ENCODE measurements at places on chromosomes 6 and 20.

GRCh38 chr6:165652766-165653165 lies 10.3 kb downstream of the PDE10A start:
- DNase-seq = no peak

DNA sequence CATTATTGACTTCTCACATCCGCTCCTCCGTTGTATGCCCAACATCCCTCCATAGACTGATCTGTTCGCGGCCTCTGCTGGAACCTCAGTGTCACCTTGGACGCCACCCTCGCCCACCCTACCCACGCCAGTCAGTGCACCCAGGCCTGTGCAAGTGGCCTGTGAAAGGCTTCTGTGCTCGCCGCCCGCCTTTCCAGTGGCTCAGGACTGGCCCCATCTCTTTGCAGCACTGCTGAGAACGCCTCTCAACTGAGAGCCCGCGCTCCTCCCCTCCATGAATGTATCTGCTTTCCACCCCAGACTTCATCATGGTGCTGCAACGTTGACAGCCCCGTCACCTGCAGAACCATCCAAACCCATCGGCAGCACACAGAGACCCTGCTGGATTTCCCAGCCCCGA lies 227.3 kb upstream of the QKI start:
- no peak for DNase-seq

GRCh38 chr6:169082817-169083507 lies 170.7 kb downstream of the THBS2 start:
- DNase-seq = no peak

DNA sequence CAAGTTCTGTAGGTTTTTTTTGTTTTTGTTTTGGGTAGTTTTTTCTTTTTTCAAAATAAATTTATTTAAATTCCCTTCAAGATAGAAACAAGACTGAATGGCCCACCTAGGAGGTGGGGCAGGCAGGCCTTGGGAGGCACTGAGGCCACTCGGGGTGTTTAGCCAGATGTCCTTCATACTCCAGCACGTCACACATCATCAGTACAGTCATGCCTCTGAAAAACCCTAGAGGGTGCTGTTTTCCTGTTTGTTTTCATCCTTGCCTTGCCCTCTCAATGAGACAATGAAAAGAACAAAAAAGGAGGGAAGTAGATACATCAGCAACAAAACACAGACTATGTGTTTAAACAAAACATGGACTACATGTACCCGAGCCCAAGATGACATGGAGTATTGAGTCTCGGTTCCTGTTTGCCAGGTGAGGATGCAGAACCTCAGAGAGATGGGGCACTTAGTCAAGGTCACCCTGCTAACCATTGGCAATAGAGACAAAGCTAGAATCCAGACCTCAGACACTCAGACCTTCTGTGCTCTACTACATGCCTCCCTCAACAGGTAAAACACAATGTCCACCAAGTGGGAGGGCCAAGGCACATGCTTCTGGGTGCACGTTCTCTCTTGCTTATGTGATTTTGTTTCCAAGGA lies 26.8 kb upstream of the CLIC5 start:
- no peak for DNase-seq

- DNase-seq = no peak
Measured at GRCh38 chr20:2626853-2627541, 25.4 kb upstream of the NOP56 start.

DNA sequence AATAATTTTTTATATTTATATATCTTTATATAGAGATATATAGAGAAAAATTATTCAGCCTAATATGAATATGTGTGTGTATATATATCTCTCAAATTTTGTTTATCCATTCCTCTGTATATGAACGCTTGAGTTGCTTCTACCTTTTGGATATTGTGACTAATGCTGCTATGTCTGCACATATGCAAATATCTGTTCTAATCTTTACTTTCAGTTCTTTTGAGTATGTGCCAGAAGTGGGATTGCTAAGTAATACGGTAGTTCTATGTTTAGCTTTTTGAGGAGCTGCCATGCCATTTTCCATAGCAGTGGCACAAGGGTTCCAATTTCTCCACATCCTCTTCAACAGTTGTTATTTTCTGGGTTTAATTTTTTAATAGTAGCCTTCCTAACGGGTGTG lies 72.8 kb upstream of the CEP85L start:
- DNase-seq = no peak

GRCh38 chr20:8744228-8744844 lies 324.6 kb upstream of the PLCB4 start:
- no peak for DNase-seq

- no peak for DNase-seq
Measured at GRCh38 chr6:157272866-157273755, 50.2 kb downstream of the TMEM242 start.

DNA sequence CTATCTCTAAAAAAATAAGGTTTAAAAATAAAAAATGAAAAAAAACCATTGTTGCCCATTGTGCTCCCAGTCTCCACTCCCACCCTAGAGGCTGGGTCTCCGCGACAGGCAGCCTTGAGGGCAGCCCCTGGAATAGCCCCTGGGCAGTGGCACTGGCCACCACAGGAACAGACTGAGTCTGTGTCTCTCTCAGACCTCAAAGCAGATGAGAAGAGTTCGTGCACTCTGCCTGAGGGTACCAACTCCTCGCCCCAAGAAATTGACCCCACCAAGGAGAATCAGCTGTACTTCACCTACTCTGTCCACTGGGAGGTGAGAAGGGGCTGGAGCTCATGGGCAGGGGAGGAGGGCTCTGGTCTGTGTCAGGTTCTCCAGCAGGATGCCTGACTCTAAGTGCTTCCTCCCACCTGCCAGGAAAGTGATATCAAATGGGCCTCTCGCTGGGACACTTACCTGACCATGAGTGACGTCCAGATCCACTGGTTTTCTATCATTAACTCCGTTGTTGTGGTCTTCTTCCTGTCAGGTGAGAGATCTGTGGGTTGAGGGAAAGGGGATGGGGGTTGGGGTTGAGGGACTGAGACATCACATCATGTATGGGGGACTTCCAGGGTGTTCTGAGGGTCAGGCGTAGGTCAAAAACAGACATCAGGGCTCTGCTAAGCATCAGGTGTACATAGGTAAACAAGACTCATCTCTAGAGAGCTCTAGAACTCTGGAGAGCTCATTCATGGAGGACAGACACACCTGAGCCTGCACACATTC lies 35.6 kb downstream of the TM9SF4 start:
- DNase-seq = no peak

DNA sequence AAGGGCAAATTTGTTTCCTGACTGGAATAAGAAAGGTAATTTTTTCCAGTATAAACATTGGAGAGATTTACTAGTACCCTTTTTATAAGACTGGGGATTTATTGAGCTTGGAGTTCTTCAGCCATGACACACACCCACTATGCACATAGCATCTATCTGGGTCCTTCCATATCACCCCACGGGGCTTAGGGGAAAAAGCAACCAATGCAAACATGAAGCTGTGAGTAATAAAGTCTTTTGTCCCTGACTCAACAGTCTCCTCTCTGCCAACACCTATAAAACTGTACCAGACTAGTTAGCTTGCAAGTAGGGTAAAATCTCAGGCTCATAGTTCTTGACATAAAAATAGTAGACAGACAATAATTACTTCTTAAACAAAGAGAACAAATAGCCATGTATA lies 23.4 kb downstream of the COL21A1 start:
- no peak for DNase-seq

DNA sequence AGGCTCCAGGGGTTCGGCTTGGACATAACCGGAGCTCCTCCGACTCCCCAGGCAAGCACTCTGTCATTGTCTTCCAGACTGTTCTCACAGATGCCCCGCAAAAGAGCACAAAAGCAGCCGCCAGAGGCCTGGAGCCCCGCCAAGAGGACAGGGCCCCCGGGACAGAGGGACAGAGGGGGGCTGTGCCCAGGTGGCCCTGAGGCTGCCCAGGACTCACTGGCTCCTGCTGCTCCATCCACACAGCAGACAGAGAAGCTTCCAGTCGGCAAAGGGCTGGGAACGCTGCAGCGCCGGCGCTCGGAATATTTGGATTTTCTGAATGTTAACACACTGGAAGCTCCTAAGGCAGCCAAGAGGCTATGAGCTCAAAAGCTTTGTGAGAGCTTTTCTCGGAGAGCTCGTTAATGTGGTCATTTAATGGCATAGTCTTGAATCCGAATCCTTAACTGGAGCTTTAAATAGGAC lies 68.0 kb upstream of the QKI start:
- no peak for DNase-seq

GRCh38 chr6:20115246-20115980 lies 96.9 kb downstream of the MBOAT1 start:
- no peak for DNase-seq

GRCh38 chr6:169729961-169730360 lies 5.7 kb upstream of the PHF10 start:
- no peak for DNase-seq

DNA sequence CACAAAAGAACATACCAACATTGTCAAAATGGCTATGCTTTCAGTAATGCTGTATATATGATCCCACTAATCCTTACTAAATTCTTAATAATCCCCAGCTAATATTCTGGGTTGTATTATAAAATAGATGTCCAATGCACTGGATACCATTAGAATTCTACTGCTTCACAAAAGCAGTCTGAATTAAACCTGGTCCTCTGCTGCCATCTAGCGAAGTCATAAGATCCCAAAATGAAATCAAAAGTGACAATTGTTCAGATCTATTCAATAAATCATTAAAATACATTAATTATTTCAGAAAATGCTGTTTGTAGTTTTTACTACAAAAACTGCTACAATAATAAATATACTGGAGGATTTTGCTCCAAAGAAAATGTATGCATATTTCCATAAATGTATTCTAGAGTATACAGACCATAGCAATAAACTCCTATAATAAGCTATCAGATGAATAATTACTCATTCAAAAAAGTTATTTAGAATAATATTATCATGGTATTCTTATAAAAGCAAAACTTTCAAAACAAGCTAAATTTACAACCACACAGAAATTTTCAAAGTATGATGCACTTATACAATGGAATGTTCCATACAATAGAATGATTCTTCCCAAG lies 92.6 kb downstream of the RNGTT start:
- peak; percentile 29 for DNase-seq

GRCh38 chr6:36839749-36840431 lies 646 bp upstream of the CPNE5 start:
- DNase-seq = no peak

DNA sequence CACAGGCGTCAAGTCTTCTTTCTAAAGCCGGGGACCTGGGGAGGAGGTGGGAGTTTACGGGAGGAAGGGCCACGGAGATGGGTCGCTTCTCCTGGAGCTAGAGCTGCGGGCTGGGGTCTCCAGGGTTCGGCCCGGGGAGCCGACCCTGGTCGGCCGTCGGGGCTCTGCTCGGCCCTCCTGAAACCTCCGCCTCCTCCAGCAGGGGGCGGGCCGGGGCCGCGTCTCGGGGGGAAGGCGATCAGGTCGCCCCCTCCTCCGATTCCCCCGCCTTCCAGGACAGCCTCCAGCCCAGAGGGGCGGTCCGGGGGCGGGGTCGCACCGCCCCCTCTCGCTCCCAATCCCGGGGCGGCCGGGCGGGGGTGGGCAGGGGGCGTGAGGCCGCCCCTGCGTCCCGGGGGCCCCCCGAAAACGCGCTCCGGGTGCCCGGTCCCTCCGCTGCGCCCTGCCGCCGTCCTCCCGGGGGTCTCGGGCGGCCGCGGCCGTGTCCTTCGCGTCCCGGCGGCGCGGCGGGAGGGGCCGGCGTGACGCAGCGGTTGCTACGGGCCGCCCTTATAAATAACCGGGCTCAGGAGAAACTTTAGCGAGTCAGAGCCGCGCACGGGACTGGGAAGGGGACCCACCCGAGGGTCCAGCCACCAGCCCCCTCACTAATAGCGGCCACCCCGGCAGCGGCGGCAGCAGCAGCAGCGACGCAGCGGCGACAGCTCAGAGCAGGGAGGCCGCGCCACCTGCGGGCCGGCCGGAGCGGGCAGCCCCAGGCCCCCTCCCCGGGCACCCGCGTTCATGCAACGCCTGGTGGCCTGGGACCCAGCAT lies at the start of gene CEBPB:
Gene CEBPB, plus strand, starts transcription at position 580 of the 814 bp plus-strand sequence. Its CDS starts 204 bp downstream, at position 784.
- peak; percentile 76 for DNase-seq

GRCh38 chr20:62069741-62070216 lies 4.1 kb upstream of the TAF4 start:
- DNase-seq = no peak

- no peak for DNase-seq
Measured at GRCh38 chr6:56624728-56625069, 18.0 kb downstream of the DST start.

DNA sequence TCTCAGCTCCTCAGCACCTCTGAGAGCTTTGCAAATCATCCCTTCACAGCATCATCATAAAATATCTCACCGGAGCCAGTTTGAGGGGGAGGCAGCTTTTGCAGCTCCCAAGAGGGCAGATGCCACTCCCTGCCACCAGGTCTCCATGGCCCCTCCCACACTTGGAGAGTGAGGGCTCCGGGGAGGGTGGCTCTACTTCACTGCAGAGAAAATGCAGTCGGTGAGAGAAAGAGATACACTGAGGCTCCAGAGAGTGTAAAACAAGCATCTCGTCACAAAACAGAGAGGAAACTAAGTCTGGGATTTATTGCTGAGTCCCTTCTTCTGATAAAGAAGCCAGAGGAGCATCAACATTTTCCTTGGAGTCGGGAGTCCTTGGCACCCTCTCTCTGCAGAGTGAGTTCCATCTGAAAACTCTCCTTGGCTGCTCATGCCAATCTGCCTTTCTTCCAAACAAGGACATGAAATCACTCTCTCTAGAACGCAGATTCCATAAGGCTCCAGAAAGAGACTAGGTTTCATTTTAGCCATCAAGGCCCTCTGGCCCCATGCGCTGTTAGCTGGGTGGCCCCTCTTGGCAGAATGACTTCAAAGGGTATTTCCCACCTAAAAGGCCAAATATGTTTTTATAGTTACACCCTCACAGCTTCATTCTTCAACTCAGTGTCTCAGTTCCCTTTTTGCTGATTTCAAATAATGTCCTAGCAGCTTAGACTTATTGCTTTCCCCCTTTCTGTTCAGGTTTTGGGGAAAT lies 70.6 kb upstream of the F13A1 start:
- no peak for DNase-seq

GRCh38 chr6:132813173-132813856 lies 1.1 kb upstream of the RPS12 start:
- DNase-seq = no peak

GRCh38 chr20:16158090-16158975 lies 414.9 kb downstream of the KIF16B start:
- no peak for DNase-seq

- DNase-seq = no peak
Measured at GRCh38 chr6:41588111-41588510, 41.9 kb downstream of the FOXP4 start.

DNA sequence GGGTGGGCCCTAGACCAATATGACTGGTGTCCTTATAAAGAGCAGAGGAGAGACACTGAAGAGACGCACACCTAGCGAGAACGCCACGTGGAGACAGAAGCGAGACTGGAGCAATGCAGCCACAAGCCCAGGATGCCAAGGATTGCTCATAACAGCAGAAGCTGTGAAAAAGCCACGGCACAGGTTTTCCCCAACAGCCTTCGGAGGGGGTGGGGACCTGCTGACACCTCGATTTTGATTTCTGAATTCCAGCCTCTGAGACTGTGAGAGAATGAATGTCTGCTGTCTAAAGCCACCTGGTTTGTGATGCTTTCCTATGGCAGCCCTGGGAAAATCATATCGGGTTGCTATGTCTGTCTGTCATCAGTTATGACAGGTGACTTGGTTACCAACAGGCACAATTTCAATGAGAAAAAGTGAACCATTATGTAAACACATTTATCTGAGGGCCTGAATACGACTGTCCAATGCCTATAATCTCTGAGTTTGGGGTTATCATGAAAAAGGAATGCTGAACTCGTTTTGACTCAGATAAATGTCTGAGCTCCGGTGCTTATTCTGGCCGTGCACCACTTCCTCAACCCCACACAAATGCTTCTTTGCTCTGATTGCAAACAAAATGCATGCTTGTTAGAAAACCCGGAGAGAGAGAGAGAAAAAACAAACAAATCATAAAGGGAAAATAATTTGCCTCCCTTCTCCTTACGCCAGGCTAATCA lies 769.7 kb downstream of the PTPRT start:
- no peak for DNase-seq
